Panc1 (cell line): ENCODE measurements at places on chromosomes 11 and 22. TPM values are rescaled to one million over a fixed set of nuclear protein-coding genes. Genes with fewer than 3 reads are reported as not detected.

TRPM5 gene
- total RNA-seq = 0.08 TPM

DDI1 gene
- not detected for total RNA-seq

TSKU gene
- total RNA-seq = 31.4 TPM

DNA sequence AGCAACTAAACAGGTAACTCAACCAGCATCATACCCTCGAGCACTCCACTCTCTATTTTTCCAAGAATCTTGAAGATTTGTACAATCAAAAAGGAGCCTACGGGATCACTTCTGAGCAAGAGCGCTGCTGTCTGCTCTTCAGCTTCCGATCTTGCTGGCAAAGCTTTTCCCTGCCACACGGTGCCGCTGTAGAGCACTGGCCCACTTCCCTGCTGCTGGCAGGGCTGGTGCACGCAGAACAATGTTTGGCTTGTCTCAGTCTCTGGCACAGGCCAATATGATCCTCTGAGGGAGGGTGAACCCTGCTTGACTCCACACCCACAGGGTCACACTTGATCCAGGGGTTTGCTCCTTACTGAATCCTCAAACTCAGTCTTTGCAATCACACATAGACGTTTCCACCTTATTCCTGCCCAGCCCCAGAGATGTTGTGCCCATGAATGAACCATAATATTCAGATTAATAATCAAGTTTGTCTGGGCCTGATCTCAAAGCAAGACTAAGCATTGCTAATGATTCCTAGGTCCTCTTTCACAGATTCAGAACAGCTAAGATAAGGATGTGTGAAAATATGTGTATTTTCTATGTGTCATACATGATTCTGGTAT lies 536.6 kb downstream of the SOX6 start:
- no peaks in the 10 kb centered on the region; the same call in 1 of the 2 replicates for H3K27me3 ChIP-seq
- H3K4me1 ChIP-seq = no peaks in the 10 kb centered on the region
- peak; percentile 27 for DNase-seq
- no peaks in the 10 kb centered on the region for H3K36me3 ChIP-seq

- DNase-seq = no peak
- H3K4me1 ChIP-seq = no peaks in the 10 kb centered on the region
- no peaks in the 10 kb centered on the region for H3K27me3 ChIP-seq
- peaks cover 20% of the 10 kb centered on the region for H3K36me3 ChIP-seq
Measured at GRCh38 chr11:83259559-83259958, 26.6 kb downstream of the CCDC90B start.

DNA sequence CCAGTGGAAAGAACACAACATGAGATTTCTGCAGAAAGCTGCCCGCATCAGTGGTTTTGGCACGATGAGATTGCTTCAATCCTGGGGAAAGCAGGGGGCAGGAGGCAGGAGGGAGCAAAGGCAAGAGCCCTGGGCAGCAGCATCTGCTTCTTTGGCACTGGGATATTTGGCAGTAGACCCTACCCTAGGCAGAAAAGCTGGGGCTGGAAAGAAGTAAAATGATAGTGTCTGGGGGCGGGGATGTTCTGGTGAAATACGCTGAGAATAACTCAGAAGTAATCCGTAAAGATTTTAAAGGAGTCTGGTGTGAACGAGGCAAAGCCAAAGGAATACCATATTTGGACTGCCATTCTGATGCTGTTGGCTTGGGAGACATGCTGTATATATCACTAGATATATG lies 62.0 kb downstream of the FAM76B start:
- H3K27me3 ChIP-seq = peaks cover 13% of the 10 kb centered on the region; the same call in 1 of the 2 replicates
- H3K27ac ChIP-seq = no peak overlapping the region
- no peak overlapping the region for H3K4me3 ChIP-seq
- H3K4me1 ChIP-seq = no peaks in the 10 kb centered on the region

DNA sequence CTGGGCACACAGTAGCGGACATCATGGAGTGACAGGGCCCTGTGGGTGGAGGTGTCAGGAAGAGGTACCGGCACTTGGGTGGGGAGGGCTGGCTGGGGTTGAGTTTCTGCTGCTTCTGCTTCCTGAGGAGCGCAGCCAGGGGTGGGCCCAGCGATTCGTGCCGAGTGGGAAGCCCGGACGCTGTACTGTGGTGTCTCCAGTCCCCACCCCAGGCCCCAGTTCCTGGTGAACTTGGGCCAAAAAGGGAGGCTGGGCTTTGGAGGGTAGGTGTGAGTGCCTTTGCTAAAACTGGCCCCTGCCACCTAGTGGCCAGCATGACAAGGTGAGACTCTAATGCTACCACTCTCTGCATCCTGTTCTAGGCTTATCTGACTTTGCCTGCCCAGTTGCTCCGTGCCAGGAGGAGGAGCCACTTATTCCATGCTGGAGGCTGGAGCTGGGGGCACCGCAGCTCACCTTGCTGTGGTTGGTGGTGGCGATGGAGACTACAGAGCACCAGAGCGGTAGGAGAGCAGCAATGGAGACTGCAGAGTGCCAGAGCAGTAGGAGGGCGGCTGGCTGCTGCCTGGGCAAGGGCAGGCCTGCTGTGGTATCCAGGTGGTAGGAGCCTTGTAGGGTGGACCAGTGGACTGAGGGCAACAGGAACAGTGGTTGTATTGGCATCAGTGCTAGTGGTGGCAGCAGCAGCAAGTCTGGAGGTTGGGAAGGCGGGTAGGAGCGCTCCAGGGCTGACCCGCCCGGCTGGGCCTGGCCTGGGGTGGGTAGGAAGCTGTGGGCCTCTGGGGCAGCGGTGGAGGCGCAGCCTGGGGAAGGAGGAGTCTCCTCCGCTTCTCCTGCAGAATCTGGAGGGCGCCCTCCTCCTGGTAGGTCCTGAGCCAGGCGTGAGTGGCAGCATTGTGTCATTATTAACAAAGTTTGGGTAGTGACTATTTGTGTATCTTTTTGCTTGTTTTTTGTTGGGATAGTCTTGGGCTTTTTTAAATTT lies 2.2 kb upstream of the RFPL2 start:
- H3K27me3 ChIP-seq = no peaks in the 10 kb centered on the region
- H3K4me1 ChIP-seq = no peaks in the 10 kb centered on the region
- H3K4me3 ChIP-seq = no peak overlapping the region
- H3K36me3 ChIP-seq = no peaks in the 10 kb centered on the region; the same call in 1 of the 2 replicates
- peak; percentile 27 for DNase-seq
- H3K27ac ChIP-seq = no peak overlapping the region

GRCh38 chr11:1480191-1480554 lies 6.4 kb downstream of the MOB2 start:
- H3K4me1 ChIP-seq = peaks cover 1% of the 10 kb centered on the region; the same call in 1 of the 2 replicates
- no peaks in the 10 kb centered on the region for H3K36me3 ChIP-seq
- H3K27ac ChIP-seq = no peak overlapping the region
- H3K4me3 ChIP-seq = no peak overlapping the region
- H3K27me3 ChIP-seq = no peaks in the 10 kb centered on the region

DDIAS gene
- 22.9 TPM for total RNA-seq

- H3K4me1 ChIP-seq = 0 out of 2 replicates have a peak, but pooled peaks cover 6% of the 10 kb centered on the region
- no peaks in the 10 kb centered on the region for H3K27me3 ChIP-seq
- no peak overlapping the region for H3K4me3 ChIP-seq
- no peak for DNase-seq
Measured at GRCh38 chr11:19200410-19201201, 1.2 kb downstream of the CSRP3 start.

DNA sequence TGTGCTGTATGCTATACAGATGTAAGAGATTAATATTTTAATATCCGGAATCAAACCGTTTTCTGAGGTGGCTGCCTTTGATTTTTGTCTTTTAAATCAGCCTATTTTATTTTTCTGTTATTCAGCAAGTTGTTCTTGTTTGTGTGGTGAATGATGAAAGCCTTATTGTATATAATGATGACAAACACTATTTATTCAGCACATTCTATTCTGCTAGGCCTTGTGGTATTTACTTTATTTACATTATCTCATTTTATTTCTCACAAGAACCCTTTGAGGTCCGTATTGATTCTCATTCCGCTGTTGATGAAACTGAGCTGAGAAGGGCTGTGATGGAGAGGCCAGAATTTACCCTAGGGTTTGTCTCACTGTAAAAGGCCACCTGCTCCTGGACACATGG lies 40.5 kb downstream of the KREMEN1 start:
- H3K4me1 ChIP-seq = no peaks in the 10 kb centered on the region
- no peak overlapping the region for H3K27ac ChIP-seq
- H3K4me3 ChIP-seq = no peak overlapping the region
- H3K36me3 ChIP-seq = no peaks in the 10 kb centered on the region
- DNase-seq = no peak

- H3K4me1 ChIP-seq = no peaks in the 10 kb centered on the region
- peak; percentile 76 for DNase-seq
- H3K36me3 ChIP-seq = no peaks in the 10 kb centered on the region
- H3K4me3 ChIP-seq = no peak overlapping the region
- no peak overlapping the region for H3K27ac ChIP-seq
- H3K27me3 ChIP-seq = no peaks in the 10 kb centered on the region
Measured at GRCh38 chr11:3123761-3124733, 41.1 kb downstream of the OSBPL5 start.

DNA sequence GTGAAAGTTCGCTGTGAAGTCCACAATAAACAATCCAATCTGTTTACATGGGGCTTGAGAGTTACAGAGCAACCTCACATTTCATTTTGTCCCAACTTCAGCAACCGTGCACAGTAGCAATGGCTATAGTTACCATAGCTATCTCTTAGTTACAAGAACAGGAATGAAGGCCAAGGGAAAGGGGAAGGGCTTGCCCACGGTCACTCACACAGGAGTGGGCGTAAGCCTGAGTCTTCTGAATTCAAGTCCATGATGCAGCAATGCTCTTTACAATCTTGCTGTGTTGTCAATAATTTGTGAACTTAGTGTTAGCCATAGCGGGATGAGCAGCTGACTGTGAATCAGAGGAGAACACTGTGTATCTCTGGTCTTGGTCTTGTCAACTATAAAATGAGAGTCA lies 102.9 kb downstream of the ADAMTS15 start:
- H3K4me1 ChIP-seq = no peaks in the 10 kb centered on the region
- no peak overlapping the region for H3K4me3 ChIP-seq
- no peak for DNase-seq
- no peaks in the 10 kb centered on the region for H3K27me3 ChIP-seq
- H3K27ac ChIP-seq = no peak overlapping the region

OR51I1 gene
- not detected for total RNA-seq

CFAP300 gene
- 6.4 TPM for total RNA-seq

DNA sequence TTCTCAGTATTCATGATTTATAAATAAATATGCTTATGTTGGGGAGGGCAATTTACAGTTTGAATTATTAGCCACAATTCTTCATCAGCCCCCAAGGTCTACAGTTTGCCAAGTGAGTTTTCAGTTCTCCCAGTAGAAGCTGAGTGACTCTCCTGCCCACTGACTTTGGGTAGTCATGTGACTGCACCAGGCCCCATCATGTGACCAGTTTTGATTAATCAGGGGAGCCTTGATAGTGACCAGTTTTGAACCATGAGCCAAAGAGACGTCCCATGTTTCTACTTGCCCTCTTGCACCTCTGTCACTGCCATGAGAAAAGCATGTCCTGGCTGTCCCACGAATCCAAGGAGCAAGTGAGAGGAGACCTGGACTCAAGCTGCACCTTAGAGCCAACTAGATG lies 32.5 kb downstream of the SYN3 start:
- H3K4me3 ChIP-seq = no peak overlapping the region
- no peaks in the 10 kb centered on the region; the same call in 1 of the 2 replicates for H3K27me3 ChIP-seq
- no peaks in the 10 kb centered on the region for H3K36me3 ChIP-seq
- H3K27ac ChIP-seq = no peak overlapping the region
- no peak for DNase-seq
- H3K4me1 ChIP-seq = no peaks in the 10 kb centered on the region

DNA sequence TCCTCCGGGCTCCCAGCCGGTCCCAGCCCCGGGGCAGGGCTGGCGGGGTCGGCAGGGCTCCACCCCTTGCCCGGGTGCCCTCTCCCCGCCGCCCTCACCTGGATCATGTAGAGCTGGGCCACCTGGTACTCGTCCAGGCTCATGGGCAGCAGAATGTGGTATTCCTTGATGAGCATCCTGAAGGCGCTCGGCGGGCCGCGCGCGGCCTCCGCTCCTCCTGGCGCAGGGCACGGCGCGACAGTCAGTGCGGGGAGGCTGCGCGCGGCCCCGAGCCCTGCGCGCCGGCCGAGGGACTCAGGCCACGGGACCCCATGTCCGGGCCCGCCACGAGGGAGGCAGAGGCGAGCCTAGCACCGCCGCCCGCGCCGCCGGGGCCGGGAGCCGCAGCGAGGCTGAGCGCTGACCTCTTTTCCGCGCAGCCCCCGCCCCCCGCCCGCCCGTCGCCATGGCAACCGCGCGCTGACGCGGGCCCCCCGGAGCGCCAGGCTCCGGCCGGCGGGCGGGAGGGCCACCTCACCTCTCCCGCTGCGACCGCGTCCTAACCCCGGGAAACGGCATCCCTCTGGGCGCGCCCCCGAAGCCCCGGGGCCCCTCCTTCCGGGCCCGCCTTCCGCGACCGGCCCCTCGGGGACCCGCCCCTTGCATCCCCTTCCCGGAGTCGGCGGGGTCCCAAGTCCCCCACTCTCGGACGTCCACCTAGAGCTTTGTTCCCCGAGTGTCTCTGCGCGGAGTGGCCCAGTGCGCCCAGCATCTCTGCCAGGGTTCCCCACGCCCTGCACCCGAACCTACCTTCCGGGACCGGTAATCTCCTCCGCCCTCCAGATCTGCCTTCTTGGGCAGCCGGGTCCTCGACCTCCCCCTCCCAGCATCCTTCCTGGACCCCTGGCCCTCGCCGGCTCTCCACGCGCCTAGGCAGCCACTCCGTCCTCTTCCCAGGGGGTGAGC lies 886 bp downstream of the PITPNM1 start:
- H3K36me3 ChIP-seq = no peaks in the 10 kb centered on the region; the same call in 1 of the 2 replicates
- DNase-seq = no peak
- H3K27me3 ChIP-seq = no peaks in the 10 kb centered on the region
- peaks cover 23% of the 10 kb centered on the region for H3K4me1 ChIP-seq

DNA sequence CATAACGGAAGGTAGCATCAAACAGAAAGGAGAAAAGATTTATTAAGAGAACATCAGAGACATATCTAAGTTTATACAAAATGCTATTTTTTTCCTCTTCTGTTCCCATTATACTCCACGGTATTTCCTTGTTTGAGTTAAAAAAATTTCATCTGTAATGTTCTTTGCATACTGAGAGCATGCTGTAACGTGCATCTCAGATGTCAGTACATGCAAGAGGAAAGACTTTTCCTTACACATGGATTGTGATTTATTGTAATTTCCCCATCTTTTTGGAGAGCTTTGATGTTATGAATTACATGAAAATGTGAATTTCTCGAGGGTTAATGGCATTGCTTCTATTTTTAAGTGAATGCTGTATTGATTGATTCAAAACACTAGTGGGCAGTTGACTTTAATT lies 1164.0 kb downstream of the LRRC4C start:
- DNase-seq = no peak
- H3K4me1 ChIP-seq = no peaks in the 10 kb centered on the region
- no peak overlapping the region for H3K4me3 ChIP-seq
- no peaks in the 10 kb centered on the region for H3K36me3 ChIP-seq

DNA sequence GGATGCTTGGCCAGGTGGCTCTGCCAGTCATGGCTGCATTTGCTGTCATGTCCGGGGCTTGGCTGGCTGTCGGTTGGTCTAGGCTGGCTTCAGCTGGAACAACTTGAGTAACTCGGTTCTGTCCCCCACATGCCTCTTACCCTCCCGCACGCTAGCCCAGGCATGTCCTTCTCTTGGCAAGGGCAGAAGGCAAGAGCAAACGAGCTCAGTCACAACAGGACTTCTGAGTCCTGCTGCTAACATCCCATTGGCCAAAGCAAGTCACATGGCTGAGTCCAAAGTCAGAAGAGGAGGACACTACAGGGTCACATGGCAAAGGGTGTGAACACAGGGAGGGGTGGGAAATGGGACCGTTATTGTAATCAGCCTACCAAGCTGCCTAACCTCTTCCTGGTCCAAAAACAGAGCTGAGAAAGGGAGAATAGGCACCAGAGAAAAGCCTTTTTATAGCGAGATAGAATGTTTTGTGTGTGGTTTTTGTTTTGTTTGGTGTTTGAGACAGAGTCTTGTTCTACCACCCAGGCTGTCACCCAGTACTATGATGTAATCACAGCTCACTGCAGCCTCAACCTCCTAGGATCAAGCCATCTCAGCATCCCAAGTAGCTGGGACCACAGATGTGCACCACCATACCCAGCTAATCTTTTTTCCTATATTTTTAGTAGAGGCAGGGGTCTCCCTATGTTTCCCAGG lies 81.9 kb downstream of the MN1 start:
- H3K4me1 ChIP-seq = no peaks in the 10 kb centered on the region
- DNase-seq = no peak
- no peaks in the 10 kb centered on the region for H3K36me3 ChIP-seq
